HepG2 (cell line): ENCODE measurements at places on chromosomes 6 and 20.

GRCh38 chr6:118134206-118134605 lies 227.1 kb downstream of the SLC35F1 start:
- DNase-seq, result no peak

DNA sequence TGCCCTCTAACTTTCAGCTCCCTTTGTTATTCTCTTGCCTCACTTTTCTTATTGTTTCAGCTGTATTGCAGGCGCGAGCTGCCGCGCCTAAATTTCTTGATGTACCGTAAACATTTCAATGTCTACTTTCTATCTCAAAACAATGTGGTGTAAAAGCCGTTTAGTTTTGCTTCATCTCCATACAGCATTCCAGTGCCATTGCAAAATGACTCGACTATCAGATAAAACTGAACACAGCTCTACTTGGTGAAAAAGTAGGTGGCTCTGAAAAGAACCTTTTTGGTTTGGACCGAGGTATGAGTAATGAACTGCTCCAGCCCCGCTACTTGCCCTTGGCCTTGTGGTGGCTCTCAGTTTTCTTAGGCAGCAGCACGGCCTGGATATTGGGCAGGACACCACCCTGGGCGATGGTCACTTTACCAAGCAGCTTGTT lies 74.6 kb downstream of the OR2B2 start:
- DNase-seq, result no peak

- no peak for DNase-seq
These were observed 988 bp downstream of the QRSL1 start for GRCh38 chr6:106630366-106630765.

GRCh38 chr6:1917626-1918371 lies 308.1 kb downstream of the FOXC1 start:
- DNase-seq, result peak; percentile 44

- DNase-seq, result no peak
These were observed 27.5 kb downstream of the PXDC1 start for GRCh38 chr6:3723966-3724365.

DNA sequence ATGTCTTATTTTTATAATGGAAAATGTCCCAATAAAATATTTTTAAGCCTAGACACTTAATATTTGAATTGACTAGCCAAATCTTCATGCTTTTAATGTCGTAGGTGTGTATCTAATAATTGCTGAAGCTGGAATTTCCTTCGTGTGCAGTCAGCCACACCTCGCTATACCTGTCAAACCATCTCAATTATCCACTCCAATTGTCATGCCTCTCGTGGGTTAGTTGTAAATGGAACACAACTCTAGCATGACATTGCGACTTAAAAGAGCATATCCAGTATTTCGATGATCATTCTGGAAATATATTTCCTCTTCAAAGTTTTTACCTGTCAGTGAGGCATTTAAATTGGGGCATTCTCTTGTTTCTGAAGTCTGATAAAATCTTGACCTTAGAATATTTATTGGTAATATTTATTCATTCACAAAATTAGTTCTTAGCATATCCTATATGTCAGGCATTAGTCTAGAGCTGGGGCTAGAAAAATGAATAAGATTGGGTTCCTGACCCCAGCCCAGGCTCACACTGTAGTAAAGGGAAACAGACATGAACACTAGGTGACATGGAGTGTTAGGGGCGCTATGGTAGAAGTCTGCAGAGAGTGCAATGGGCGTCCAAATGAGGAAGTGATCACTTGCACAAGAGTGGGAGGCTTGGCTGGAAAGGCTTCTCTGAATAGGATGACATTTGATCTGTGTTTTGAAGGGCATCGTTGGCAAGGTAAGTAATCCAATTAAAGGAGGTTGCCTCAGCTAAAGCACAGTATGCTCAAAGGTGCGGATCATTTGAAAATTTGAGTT lies 11.0 kb upstream of the CFAP206 start:
- no peak for DNase-seq

DNA sequence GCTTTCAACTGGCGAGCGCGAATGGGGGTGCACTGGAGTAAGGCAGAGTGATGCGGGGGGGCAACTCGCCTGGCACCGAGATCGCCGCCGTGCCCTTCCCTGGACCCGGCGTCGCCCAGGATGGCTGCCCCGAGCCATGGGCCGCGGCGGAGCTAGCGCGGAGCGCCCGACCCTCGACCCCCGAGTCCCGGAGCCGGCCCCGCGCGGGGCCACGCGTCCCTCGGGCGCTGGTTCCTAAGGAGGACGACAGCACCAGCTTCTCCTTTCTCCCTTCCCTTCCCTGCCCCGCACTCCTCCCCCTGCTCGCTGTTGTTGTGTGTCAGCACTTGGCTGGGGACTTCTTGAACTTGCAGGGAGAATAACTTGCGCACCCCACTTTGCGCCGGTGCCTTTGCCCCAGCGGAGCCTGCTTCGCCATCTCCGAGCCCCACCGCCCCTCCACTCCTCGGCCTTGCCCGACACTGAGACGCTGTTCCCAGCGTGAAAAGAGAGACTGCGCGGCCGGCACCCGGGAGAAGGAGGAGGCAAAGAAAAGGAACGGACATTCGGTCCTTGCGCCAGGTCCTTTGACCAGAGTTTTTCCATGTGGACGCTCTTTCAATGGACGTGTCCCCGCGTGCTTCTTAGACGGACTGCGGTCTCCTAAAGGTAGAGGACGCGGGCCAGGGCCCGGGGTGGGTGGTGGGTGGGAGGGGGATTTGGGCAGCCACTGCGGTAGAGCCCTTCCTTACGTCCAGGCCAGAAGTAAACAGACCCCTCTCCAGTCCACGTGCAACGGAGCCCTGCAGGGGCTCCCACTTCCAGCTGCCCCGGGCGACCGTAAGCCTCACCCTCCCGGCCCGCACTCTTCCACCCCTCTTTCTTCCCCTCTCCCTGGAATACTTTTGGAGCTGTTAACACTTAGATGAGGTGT lies 998 bp downstream of the BMP2 start:
- no peak for DNase-seq

- DNase-seq, result no peak
These were observed 11.6 kb downstream of the CDH22 start for GRCh38 chr20:46296526-46297250.

- no peak for DNase-seq
These were observed 7.4 kb downstream of the CEP85L start for GRCh38 chr6:118644007-118644406.

DNA sequence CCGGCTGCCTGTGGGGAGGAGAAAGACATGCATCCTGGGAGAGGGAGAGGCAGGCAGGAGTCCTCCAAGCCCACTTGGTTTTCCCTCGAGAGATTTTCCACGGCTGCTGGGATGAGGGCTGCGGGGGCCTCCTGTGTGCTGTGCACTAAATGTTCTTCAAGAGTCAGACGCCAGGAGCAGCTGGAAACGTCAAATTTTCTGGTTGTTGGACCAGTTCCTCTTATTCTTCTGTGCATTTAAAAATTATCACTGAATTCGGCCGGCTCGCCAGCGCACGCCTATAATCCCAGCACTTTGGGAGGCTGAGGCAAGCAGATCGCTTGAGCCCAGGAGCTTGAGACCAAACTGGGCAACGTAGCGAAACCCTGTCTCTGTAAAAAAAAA lies 32.8 kb upstream of the NTSR1 start:
- DNase-seq, result no peak

- DNase-seq, result no peak
These were observed 984.5 kb downstream of the HACE1 start for GRCh38 chr6:103875221-103875620.

DNA sequence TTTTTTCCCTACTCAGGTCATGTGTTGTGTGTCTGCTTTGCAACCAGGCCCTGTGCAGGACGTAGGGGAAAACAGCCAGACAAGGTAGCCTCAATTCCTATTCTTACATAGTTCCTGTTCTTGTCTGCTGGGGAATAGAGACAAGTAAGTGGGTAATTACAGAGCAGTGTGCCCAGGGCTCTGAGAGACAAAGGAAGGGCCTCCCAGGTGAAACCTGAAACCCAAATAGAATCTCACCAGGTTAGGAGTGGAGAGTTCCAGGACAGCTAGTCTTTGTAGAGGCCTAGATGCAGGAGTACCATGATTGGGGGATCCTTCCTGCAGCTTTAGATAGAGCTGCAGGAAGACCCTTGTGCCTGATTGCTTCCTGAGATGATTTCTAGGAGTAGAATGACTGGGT lies 48.4 kb downstream of the DHX35 start:
- no peak for DNase-seq

DNA sequence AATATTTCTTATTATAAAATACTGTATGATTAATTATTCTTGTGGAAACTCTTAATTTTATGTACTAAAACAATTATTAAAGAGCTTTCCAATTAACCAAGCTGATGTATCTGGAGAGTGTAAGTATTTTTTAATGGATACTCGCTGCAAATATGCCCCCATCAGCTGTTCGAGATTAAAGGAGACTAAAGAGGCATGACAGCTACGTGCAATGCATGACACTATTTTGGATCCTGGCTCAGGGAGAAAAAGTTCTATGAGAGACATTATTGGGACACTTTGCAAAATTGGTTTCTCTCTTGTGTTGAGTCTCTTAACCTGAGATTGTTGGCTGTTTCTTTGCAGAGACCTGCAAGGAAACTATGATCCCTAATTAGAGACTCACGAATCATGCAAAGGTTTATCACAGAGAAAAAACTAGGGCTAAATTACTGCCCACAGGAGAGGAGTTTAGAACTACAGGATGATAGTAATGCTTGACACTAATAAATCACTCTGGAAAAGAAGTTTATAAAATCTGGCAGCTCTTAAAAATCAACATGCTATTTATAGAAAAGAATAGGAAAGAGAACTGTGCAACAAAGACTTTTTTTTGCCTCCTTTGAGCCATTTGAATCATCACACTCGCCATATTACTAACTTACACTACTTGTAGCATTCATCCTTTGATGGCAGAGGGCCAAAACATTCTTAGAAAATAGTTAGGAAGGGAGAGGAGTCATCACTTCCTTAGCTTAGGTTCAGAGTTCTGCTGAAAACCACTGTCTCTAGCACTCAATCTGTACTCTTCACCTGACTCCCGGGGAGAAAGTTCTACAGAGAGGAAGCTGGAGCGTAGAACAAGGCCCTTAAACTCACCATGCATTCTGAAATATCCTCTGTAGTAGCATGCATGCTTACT lies 25.3 kb downstream of the NRN1 start:
- no peak for DNase-seq

DNA sequence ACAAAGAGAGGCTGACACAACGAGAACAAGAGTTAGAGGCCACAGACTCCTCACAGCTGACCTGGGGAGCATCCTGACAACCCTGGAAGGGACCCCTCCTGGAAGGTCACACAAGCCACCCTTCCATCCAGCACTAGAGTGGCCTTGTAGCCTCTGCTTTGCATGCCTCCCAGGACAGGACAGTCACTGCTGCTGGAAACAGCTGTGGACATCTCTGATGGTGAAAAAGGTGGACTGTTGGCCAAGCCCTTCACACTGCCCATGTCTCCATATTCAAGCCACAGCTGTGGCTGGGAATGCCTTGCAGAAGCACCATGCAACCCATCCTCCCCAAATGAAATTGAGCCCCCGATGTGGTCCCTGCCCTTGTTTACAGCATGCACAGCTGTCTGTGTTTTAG lies 102.1 kb upstream of the SRSF6 start:
- no peak for DNase-seq

GRCh38 chr20:54078296-54078984 lies 8.0 kb upstream of the BCAS1 start:
- peak; percentile 49 for DNase-seq

GRCh38 chr6:134619789-134620188 lies 301.9 kb upstream of the SGK1 start:
- DNase-seq, result no peak

DNA sequence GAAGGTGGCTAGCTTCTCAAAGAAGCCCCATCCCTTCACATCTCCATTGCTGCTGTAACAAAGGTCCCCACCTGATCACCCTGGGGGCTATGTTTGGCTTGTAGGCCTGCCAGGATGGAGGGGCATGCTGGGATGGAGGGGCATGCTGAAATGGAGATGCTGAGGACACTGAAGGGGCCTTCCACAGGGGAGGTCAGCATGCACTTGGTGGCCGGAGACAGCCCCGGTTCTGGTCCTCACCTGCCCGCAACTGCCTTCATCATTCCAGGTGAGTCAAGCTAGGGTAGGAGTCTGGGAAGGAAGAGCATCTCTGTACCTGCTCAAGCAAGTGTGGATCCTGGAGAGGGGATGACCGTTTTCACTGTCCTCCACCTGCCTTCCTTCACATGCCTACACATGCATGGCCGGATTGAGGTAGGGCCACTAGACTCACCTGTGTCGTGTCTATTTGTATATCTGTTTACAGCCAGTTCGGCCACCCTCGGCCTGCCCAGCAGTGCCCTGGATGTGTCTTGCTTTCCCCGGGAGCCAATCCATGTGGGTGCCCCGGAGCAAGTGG lies 6.0 kb downstream of the L3MBTL1 start:
- no peak for DNase-seq

DNA sequence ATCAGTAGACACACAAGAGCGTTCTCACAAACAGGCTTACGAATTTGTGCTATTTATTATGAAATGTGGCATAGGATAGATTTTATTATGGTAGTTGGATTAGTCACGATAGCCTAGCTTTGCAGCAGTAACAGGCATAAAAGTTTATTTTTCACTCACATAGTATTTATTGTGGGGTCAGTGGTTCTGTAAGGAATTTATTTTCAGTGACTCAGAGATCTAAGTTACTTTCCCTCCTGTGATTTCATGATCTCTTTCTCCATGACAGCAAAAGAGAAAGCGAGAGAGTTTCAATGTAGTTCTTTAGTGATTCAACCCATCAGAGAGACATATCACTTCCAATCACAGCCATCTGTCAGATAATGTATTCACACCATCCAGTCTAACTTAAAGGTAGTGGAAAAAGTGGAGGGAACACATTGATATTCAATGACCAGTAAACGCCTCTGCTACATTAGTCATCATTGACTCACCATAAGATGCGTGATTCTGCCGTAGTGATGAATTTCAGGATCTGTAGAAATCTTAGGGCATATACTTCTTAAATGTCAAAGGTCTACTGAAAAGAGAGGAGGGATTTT lies 605.5 kb downstream of the HDGFL1 start:
- no peak for DNase-seq

- DNase-seq, result no peak
These were observed 91.6 kb upstream of the DST start for GRCh38 chr6:56734335-56734734.

DNA sequence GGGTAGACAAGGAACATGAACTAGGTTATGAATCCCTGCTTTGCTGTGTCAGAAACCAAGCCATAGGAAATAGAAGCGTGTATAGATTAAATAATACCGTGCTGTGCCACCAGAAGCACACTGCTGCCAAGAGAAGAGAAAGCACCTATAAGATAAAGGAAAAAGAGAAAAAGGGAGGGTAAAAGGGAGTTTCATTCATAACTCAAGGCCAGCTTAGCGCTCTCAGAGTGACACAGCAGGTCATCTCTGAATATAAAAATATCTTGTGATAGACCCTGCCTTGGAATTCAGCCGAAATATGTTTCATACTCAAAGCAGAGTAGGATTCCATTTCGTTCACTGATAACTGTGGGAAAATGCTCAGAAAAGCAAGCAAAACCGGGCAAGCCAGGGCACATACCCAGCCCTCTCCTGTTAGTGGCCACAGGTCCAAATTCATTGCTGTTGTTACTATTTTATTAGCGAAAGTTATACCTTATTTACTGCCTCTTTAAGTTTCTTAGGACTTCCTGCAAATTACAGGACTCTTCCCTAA lies 8.7 kb downstream of the JAG1 start:
- no peak for DNase-seq

GRCh38 chr20:49701241-49701790 lies 12.4 kb downstream of the B4GALT5 start:
- no peak for DNase-seq
